ENCODE measurements at places on chromosomes 1 and 21.

DNA sequence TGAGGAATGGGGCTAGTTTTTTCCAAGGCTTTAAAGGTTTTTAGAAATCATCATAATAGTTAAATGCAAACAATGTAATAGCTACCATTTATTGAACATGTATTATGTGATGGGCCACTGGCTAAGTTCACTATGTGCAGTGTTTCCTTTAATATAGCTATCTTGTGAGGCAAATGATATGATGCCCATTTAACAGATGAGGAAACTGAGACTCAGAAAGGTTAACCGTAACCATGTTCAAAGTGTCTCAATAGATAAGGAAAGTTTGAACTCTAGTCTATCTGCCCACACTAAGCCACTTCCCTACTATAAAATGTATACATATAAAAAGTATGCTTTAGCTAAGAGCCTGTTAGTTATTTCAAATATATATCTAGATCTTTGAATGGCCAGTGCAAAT is 64.8 kb downstream of the GNG12 start:
- no peak for DNase-seq

GRCh38 chr1:233614173-233614742 is 352 bp downstream of the KCNK1 start:
- DNase-seq = peak; percentile 32

- peak; percentile 61 for DNase-seq
Measured at GRCh38 chr1:89855413-89856123, 34.7 kb downstream of the LRRC8D start.

- no peak for DNase-seq
Measured at GRCh38 chr1:212753749-212754148, 37.8 kb downstream of the NSL1 start.

GRCh38 chr1:81197591-81197990 is 603.1 kb upstream of the ADGRL2 start:
- DNase-seq = no peak

GRCh38 chr1:214472364-214472763 is 79.0 kb downstream of the PTPN14 start:
- no peak for DNase-seq

DNA sequence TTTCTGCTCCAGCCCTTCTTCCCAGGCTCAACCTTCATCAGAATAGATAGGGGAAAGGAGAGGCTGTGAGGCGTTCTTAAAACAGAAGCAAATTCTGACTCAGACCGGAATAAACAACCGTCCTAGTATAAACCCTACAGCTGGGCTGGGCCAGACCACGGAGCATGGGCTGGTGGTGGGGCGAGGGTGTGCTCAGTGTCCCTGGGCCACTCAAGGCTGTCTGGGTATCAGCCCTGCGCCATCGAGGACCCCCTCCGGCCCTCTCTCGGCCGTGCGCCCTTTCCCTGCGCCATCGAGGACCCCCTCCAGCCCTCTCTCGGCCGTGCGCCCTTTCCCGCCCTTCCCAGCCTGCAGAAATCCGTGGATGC is 36.0 kb downstream of the CAPN2 start:
- peak; percentile 62 for DNase-seq

GRCh38 chr1:97986041-97987005 is 65.5 kb upstream of the DPYD start:
- no peak for DNase-seq

DNA sequence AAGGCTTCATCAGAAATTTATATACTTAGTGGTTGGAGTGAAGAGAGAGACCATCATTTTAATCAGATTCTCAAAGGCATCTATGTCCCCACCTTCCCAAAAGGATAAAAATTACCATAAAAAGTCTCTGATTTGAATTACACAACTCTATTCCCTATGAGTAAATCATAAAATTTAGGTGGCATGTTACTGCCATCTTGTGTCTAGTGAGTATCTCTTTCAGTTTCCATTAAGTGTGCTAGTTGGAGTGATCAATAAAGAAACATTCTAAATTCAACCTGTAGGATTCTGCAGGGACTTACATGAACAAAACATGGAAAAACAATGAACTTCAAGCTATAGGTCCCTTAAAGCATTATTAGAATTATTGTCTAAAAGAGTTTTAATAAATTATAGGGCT is 655.4 kb downstream of the LTN1 start:
- DNase-seq = peak; percentile 86

- no peak for DNase-seq
Measured at GRCh38 chr1:161072751-161073449, 3.2 kb upstream of the ARHGAP30 start.

DNA sequence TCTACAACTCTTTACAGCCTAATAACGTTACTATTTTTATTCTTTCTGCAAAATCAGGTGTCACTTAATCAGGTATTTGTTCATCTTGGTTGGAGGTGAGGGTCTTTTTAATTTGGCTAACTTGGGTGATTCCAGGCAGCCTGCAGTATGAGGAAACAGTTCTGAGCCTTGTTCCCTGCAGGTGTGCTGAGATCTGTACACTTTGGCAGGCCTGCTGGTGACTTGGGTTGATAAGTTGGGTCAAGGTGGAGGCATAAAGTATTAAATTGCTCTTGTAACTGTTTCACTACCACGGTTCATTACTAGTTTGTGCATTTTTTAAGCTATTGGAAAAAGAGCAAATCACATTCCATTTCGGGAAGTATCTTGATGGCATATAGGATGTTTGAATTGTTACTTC is 10.0 kb downstream of the MAP3K21 start:
- no peak for DNase-seq

- DNase-seq = peak; percentile 66
Measured at GRCh38 chr1:36321119-36321951, 2.1 kb downstream of the EVA1B start.

DNA sequence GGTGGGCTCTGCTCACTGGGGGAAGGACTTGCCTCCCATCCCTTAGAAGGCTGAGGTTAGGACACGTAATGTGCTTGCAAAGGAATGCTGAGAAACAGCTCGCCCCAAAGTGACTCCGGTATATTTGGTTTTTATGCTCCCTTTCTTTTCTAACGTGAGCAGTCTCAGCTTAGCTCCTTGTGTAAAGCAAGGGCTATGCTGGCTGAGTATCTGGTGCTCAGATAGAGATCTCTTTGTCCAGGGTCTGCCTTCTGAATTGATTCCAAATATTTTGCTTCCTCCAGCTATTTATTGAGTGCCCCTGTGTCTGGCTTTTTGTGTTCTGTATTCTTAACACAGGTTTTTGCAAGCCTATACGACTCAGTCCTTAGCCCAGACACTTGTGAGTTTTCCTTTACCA is 94.5 kb upstream of the ARTN start:
- DNase-seq = no peak

DNA sequence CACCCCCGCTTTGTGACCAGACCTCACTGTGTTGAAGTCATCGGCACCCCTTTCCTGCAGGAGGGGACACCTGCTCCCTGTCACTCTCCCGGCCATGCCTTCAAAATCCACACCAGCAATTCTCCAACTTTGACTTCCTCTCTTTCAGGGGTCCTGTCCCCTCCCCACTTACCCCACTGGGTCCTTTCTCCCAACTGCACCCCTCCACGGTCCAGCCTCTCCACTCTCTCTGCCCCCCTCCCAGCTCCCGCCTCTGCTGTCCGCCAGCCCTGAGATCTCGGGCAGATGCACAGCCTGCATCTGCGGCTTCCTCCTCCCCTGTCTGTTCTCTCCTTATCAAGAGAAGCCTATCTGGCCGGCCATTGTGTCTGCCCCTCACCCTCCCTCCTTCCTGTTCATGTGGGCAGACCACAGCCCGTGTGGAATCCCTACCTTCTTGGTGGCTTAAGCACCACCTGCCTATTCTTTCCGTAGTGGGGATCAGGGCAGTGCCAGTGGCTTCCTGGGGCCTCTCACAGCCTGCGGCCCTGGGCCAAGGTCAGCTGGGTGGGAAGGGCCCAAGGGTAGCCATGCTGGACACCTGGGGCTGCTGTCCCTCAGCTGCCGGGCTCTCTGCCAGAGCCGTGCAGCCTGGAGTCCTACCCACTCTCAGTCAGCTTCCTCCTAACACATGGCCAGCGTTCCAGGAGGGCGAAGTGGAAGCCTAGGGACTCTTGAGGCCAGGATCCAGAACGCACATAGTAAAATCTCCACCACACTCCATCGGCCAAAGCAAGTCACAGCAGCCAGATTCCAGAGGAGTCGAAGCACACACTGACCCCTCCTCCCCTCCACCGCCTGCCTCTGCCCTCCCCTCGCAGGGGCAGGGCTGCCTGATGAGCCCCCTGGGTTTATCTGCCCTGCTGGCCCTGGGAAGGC is 5.1 kb upstream of the HES4 start:
- DNase-seq = peak; percentile 53

GRCh38 chr1:221712776-221713431 is 29.0 kb downstream of the DUSP10 start:
- DNase-seq = no peak

DNA sequence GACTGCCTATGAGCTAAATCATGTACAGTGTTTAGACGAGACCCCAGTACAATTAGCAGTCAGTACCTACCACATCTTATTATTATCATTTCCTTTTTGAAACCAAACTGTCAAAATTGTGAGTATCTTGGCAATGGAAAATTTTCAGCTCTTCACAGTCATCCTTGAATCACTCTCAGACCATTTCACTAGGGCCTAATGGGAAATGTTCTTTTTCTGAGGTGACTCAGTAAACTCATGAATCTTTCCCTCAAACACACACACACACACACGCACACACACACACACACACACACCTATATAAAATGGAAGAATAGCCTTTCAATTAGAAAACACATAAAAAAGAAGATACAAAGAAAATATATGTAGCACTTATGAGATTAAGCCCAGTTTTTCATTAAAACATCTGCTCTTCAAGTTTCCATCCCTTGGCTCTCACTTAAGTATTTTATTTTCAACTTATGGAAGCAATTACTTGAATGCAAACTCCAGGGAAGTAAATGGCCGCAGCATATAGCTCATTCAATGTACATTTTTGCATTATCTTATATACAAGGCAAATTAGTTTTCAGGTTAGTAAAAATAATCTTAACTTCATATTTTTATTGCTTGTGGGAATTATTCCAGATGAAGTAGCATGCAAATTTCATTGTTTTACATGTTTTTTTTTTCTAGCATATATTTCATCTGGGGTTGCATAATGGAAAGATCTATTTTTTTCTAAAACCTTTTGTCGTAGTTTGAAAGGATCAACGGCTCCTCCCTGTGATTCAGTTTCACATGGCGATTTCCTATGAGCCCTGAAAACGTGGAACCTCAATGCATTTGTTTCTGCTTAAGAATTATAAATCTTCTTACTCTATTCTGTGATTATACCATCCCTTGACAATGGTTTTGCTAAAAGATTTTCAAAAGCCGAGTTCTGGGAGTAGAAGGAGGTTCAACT is 46.3 kb upstream of the TMPRSS15 start:
- DNase-seq = no peak

- DNase-seq = no peak
Measured at GRCh38 chr1:207239874-207240273, 81.6 kb upstream of the CD55 start.

DNA sequence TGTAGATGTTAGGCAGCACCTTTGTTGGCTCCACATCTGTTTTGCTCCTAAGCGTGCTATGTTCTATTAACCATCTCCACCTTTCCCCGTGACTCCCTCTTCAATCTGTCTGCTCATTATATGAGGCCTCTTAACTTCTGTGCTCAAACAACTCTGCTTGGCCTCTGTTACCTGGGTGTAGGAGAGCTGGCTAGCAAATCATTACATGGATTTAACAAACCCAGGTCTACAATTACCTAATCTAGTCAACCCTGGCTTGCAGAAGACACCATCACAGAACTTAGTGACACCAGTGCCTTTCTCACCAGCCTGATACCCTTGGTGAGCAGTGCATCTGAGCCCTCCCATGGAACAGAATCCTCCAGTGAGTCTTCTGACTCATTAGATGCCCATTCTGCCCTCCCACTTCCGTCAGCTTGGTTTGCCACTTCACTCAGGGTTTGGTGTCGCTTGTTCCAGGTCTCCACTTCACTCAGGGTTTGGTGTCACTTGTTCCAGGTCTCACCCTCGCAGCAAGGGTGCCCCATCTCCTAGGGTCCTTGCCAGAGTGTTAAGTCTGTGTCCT is 92.0 kb upstream of the KIF26B start:
- no peak for DNase-seq

- no peak for DNase-seq
Measured at GRCh38 chr21:44494418-44494817, 39.1 kb downstream of the LRRC3 start.
